Sigmoid colon (tissue), 7 donors: ENCODE measurements at places on chromosomes 16 and 17.

GRCh38 chr17:64982139-64982915 lies 63.0 kb upstream of the LRRC37A3 start:
- no peak for DNase-seq

- DNase-seq, result no peak
These were observed 32.1 kb upstream of the SMURF2 start for GRCh38 chr17:64694207-64694606.

- DNase-seq, result no peak
These were observed at the start of gene ACE for GRCh38 chr17:63476854-63477479. TSS of gene ACE (plus strand) at chr17:63477061. CDS start at chr17:63477095, 34 bp downstream.

- peak; percentile 57 for DNase-seq
These were observed 22.6 kb upstream of the CACNG4 start for GRCh38 chr17:66941773-66942450.

GRCh38 chr17:76781056-76781982 lies 43.4 kb downstream of the MFSD11 start:
- no peak for DNase-seq

- DNase-seq, result no peak
These were observed 19.1 kb downstream of the PHAF1 start for GRCh38 chr16:67128887-67129286.

- no peak for DNase-seq
These were observed 70.7 kb downstream of the RPTOR start for GRCh38 chr17:80615376-80615775.

GRCh38 chr17:4411201-4411600 lies 22.5 kb upstream of the SPNS3 start:
- no peak for DNase-seq

- no peak for DNase-seq
These were observed 421.1 kb upstream of the C16orf82 start for GRCh38 chr16:26645614-26646013.

- DNase-seq, result no peak
These were observed 1.2 kb upstream of the ABCA9 start for GRCh38 chr17:69061721-69062556.

- no peak for DNase-seq
These were observed 176.4 kb upstream of the KCNJ16 start for GRCh38 chr17:69898601-69899000.

DNA sequence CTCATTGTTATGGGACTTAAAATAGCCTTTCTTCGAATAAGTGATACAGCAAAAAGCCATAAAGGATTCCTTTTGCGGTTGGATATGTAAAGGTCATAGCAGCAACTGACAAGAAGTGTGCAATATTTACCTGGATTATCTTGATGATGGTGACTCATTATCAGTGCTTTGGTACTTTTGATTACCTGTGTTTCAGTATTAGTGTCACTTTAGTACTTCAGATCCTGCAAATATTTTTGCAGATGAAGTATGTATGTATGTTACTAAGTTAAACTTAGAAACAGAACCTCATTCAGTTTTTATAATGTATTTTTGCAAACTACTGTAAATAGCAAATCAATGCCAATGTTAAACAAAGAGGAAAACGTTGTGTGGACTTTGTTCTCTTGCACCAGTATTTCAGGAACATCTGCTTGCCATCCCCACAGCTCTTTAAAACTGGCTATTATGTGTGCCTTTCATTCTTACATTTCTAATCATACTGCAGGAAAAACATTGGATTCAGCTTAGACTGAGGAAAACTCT lies 10.5 kb downstream of the CNEP1R1 start:
- no peak for DNase-seq

GRCh38 chr17:6107791-6108190 lies 37.6 kb downstream of the WSCD1 start:
- DNase-seq, result no peak

- DNase-seq, result no peak
These were observed 16.2 kb upstream of the ALKBH5 start for GRCh38 chr17:18167421-18167820.

DNA sequence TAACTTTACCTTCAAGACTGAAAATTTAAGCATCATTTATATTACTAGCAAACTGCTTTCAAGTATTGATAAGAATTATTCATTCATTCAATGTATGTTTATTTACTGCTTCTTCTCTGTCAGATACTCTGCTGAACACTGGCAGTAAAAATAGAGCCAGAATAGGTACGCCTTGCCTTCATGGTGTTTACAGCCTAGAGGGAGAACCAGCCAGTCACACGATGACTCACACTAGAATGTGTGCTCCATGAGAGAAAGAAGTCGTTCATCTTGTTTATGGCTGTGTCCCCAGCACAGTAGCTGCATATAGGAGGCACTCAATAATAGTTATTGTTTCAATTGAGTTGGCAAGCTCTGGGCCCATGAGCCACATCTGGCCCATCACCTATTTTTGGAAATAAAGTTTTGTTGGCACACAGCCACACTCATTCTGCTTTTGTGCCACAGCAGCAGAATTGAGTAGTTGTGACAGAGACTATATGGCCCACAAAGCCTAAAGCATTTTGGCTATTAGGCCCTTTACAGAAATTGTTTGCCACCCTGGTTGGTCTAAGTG lies 84.2 kb downstream of the TMC6 start:
- DNase-seq, result no peak

- DNase-seq, result no peak
These were observed 603.0 kb upstream of the CDH8 start for GRCh38 chr16:62638964-62639870.

DNA sequence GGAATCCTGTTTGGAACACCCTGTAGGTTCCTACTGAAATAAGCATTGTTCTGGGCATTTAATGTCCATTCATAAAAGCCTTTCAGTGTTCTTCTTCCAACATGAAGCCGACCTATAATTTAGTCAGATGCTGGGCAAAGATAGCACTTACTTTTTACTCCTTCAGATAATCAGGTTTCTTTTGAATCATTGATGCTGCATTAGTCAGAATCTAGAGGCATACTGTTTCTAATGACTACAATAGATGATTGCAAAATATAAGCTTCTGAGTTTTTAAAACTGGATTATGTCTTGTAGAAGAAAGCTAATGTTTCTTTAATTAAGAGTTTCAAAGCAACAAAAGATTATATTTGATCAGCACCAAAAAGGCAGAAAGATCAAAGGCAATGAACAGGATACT lies 16.0 kb downstream of the MMD start:
- no peak for DNase-seq

DNA sequence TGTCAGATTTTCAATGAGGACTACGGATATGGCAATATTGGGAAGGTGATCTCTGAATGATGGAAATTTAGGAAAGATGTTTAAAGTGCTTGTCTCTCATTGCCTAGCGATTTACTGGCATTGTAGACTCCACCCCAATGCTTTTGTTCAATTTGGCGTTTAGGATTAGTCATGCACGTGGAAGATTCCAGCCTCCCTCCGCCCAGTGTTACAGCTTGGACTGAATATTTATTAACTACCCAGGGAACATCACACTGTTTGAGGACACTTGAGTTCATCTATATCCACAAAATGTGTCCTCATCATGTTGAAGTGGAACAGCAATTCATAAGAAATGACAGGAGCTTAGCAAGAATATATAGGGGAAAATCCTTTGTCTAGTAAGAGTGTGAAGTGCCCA lies 738.8 kb upstream of the RBFOX1 start:
- DNase-seq, result no peak

DNA sequence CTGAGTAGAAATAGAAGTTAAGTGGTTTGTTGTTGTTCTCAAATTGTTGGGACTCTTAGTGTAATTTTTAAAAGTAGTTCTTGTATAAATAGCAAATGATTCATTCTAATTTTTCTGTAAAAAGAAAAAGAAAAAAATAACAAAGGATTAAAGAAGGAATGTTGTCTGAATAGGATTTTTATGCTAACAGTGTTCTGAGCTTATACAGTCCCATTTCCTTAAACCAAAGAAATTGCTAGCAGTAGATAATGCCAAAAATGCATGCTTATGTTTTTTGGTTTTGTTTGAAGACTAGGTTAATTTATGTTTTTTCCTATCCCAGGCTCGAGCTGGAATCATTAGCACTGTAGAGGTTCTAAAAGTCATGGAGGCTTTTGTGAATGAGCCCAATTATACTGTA lies 44.7 kb upstream of the KPNB1 start:
- no peak for DNase-seq

DNA sequence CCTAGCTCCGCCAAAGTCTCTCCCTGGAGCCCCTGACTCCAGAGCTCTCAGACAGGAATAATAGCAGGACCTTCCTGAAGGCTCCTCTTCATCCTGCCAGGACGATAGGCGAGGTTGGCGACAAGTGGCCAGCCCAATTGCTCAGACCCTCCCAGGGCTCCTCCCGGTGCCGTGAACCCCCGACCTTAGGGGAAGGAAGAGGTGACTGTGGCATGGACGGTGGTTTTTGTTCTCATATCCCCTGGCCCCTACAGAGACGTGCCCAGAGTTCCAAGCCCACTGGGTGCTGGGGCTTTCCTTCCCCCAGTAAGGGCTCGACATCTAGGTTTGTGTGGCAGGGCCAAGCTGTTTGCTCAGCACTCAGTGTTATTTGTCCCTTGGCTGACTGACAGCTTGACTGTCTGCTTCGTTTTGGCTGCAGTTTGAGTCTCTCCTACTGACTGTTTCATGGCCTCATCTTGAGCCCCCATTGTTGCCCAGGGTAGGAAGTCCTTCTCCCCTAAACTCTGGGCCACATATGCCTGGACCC lies 4.6 kb upstream of the ADCY7 start:
- DNase-seq, result peak; percentile 61

DNA sequence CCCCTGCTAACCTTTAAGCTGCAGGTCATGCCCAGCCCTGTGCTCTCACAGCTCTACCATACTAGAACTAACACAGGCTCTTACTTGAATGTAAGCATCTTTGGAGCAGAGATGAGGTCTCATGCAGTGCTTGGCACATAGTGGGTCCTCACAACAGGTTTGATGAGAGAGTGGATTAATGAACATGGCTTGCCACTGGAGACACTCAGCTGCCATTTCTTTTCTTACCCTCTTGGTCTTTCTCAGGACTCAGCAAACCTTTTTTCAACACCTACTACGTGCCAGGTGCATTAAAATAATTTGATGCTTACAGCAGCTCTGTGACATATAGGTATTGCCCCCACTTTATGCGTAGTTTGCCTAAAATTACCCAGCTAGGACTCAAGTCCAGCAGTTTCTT lies 133.2 kb downstream of the MSI2 start:
- DNase-seq, result no peak

GRCh38 chr16:88732961-88733294 lies 26.6 kb downstream of the CTU2 start:
- no peak for DNase-seq

DNA sequence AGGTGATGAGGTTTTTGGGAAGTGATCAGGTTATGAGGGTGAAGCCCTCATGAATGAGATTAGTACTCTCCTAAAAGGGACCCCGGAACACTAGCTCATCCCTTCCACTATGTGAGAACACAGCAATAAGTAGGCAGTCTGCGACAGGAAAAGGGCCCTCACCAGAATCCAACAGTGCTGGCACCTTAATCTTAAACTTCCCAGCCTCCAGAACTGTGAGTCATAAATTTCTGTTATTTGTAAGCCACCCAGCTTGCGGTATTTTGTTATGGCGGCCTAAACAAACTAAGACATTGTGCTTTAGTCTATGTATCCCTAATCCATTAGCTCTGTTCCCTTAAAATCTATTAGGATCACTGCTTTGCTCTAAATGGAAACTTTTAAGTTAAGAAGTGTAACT lies 8.5 kb downstream of the SLFN12 start:
- no peak for DNase-seq

DNA sequence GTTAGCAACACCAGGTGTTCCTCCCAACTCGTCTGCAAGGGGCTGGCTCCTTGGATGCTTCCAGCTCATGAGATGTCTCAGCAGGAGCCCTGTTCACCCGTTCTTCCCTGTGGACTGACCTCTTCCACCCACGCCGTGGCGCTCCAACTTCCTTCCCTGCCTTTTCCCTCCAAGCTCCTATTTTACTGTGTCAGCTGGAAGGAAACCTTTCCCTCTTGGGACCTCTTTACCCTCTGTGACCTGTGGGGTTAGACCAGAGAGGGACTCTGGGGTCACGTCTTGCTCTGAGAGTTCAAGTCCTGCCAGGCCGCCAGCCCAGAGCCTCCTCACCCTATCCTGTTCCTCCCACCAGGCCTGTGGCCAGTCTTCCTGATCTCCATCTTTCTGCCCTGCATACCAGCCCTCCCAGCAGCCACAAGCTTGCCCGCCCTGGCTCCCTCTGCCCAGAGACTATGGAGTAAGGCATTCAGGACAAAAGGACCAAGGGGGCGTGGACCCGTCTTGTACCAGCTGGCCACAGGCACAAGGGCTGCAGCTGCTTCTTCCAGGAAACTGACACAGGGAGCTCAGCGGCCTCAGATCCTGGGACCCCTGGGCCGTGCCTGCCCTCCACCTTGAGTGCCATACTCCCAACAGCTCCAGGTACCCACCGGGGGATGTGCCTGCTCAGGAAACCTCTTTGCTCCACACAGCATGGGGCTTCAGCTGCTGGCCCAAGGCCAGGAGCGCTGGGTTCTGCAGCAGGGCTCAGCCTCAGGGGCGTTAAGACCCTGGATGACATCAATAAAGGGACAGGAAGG lies 3.0 kb downstream of the PAQR4 start:
- no peak for DNase-seq

GRCh38 chr16:64409783-64410210 lies 712.1 kb downstream of the CDH11 start:
- no peak for DNase-seq

DNA sequence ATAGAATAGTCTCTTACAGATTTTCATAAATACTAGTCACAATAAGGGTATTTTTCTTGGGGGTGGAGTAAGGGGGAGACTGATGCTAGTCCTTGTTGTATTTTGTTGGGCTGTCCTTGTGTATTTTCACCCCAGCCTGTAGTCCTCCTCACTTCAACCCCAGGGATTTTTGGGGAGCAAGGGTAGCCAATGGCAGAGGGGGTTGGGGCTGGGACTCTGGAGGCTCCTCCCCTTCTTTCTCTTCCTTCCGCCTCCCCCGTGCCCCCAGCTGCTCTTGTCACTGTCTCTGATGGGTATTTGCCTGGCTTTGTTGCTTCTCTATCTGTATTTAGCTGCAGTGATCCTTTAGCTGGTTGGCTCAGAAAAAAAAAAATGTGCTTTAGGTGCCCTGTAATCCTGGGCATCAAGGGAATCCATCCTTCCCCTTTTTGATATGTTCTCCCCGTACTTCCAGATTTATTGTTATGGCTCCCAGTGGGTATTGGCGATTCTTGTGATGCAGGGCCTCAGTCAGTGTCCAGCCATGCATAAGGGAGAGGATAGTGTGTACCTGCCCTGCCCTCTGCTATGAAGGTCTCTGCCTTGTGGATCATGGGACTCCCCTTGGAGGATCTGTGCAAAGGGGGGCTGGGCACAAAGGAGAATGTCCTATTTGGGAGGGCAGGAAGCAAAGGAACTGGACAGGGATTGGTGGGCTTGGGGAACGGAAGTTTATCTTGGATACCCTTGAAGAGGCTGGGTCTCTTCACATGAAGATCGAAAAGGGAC lies 16.5 kb downstream of the SNF8 start:
- DNase-seq, result no peak
